WERI-Rb-1 (cell line): ENCODE measurements at places on chromosomes 11 and 22.

DNA sequence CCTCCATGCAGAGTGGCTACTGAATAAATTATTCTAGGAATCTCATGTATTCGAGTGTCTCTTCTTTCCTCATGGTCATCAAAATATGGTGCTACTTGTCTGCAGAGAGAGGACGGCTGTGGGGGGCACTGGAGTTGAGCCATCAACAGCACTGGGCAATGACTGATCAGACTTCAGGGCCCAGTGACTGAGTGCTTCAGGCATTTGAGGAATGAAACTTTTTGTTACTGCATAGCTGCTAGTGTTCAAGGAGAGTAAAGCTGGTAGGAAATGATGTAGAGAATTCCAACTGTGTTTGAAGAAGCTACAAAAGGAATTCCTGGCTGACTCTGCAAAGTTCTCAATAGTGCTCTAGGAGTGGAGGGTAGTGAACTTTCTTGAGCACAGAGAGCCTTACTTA is 277.7 kb downstream of the CADM1 start:
- no peak for DNase-seq

DNA sequence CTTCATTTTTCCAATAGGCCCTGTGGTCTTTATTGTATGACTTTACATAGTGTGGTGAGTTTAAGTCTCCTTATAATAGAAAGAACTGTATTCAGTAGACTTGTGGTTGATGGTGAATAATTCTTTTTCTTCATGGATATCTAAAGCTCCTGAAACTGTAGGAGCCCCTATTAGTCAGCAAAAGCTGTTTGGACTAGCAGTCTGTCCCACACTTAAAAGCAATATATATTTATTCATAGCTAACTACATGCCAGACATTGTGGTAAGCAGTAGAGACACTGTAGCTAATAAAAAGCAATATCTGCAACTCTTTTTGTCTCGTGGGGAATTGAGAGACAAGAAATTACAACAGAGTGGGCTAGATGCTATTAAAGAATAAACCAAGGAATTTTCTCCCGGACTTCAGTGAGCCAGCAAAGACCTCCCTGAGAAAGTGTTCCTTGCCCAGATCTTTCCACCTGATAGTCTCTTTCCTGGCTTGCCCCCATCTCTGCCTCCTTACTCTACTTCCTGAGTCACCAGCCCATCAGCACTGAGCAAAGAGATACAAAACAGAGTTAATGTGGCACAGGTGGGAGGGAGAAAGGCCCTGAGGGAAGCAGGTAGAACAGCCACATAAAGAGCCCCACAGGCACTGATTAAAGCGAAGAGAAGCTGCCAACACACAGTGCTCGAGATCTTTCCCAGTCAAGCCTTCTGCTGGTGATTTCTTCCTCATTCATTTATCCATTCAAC is 1.4 kb upstream of the OR52W1 start:
- no peak for DNase-seq

- no peak for DNase-seq
These were observed 89.1 kb downstream of the BRD1 start for GRCh38 chr22:49738566-49738965.

DNA sequence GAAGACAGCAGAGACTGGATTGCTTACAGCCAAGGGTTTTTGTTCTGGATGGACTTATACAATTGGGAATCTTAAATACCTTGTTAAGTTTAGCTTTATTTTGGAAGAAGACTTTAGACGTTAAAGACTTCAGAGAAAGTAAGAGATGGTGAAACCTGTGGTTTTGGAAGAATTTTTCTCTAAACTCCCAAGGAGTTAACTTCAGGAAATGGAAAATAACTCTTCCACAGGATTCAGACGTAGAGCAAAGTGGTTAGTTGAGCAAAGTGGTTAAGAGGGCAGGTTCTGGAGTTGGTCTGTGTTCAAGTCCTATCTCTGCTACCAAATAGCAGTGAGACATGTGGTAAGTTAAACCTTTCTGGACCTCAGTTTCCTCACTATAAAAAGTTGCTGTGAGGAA is 12.8 kb downstream of the PITPNB start:
- DNase-seq = no peak

GRCh38 chr22:19242699-19243098 is 48.8 kb downstream of the CLTCL1 start:
- DNase-seq = no peak
